Stimulated activated CD8-positive, alpha-beta memory T cell treated with anti-CD3 and anti-CD28 coated beads, Interleukin-12 subunit alpha, Interleukin-12 subunit beta, amount 100 ng/mL, for 4 hours (primary cell): ENCODE measurements at places on chromosomes 4 and X.

DNA sequence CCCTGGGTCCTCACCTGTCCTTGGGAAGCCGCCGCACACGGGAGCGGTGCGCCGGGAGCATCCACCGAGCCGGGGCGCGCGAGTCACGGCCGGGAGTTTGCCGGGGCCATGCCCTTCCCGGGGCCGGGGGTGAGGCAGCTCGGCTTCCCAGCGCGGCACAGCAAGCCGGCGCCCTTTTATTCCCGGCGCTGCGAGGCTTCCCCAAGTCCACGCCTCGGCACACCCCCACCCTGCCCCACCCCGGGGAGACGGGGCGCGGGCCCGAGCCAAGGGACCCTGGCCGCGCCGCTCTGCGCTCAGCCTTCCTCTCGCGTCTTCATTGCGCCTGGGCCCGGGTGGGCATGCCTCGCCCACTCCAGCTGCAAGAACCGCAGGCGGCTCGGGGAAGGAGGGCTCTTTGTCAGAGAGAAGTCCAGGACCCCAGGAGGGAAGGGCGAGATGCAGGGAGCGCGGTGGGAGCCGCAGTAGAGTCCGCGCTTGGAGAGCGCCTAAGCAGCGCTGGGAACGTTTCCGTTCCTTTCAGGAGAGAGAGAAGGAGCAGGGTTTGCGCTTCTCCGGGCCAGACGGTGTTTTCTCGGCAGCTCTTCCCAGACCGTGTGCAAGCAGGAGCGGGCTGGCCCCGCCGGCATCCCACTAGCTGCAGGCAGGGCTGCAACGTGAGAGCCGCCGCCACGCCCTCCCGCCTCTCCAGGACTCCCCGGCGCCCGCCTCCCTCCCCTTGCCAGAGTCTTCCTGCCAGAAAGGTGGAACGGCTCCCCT lies at the start of gene MXRA5:
Gene MXRA5 (minus strand): TSS at position 152 of the 759 bp plus-strand sequence. CDS start 2,819 bp downstream, outside the sequence.
- DNase-seq: no peak

DNA sequence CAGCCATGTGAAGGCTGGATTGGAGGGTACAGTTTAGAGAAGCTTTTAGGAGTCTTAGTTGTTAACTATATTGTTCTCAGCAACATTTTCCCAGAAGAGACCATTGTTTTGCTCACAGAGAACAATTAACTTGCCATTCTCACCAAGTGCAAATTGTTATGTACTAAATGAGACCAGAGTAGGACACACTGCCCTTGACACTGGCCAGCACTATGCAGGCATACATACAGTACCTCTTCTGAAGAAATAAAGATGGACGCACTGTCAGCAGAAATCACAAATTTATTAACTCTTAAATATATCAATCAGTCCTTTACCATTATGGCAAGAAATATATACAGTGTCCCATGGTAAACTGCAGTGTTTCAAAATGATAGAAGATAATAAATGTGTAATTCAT lies 309.4 kb downstream of the CAMK2D start:
- no peak for DNase-seq

- no peak for DNase-seq
These were observed 9.2 kb upstream of the GABRA4 start for GRCh38 chr4:47002580-47002979.

DNA sequence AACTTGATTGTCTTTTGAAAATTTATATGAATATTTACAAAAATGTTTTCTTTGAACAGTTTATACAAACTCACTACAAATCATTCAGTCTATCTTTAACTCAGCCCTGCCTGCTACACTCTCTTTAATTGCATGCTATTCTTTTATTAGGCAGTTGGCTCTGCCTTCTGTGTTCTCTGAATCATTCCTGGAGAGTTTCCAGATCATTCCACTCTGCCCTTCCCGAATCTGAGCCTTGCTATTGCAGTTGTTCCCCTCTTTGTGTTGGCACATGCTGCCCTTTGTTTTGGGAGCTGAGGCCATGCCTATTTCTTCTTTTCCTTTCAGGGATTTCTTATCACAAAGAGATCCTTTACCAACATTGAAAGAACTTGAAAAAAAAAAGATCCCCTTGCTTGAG lies 8.7 kb upstream of the TECRL start:
- DNase-seq: no peak

GRCh38 chr4:158819942-158820786 lies 51.3 kb downstream of the FNIP2 start:
- DNase-seq: no peak

- no peak for DNase-seq
These were observed 308.2 kb downstream of the FRMPD4 start for GRCh38 chrX:12446342-12447075.

- no peak for DNase-seq
These were observed 51.1 kb downstream of the C4orf51 start for GRCh38 chr4:145731028-145731427.

DNA sequence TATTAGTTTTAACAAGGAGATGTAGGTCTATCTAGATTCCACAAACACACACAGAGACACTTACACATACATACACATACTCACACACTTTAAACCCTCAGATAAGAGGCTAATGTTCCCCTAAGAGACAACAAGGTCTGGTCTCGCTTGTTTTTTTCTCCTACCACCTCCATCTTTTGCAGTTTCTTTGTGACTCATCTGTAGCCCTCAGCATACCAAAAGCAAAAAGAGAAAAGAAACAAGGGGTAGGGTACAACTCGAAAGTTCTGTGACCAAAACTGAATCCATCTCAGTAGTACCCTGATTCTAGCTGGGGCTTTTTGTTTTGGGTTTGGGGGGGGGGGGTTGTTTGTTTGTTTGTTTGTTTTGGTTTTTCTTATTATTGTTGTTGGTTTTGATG lies 12.2 kb upstream of the EXOSC9 start:
- DNase-seq: no peak
